ENCODE measurements at places on chromosomes 5 and 9. TPM values are rescaled to one million over a fixed set of nuclear protein-coding genes. Genes with fewer than 3 reads are reported as not detected.

The LRRC70 gene
- total RNA-seq: 1.0 TPM

The PCDHGB3 gene
- total RNA-seq: 7.3 TPM

The PCDHB2 gene
- total RNA-seq: 1.7 TPM

The LNPEP gene
- 49.6 TPM for total RNA-seq

The MTAP gene
- 20.4 TPM for total RNA-seq

The ASPN gene
- 5.7 TPM for total RNA-seq

The C5orf63 gene
- 11.4 TPM for total RNA-seq

The ASTN2 gene
- total RNA-seq: 8.3 TPM

The SETD9 gene
- 15.9 TPM for total RNA-seq

The MYMK gene
- total RNA-seq: not detected

The MTX3 gene
- total RNA-seq: 9.7 TPM

All from Right ventricle myocardium inferior (tissue), 1 donor.